ENCODE measurements at places on chromosomes 3 and 15. TPM values are rescaled to one million over a fixed set of nuclear protein-coding genes. Genes with fewer than 3 reads are reported as not detected.

CACNA1D gene
- total RNA-seq = 0.78 TPM

CELF6 gene
- total RNA-seq = 1.0 TPM

GANC gene
- 61.4 TPM for total RNA-seq

CMTM7 gene
- 11.8 TPM for total RNA-seq

PP2D1 gene
- total RNA-seq = not detected

EPHA6 gene
- 1.8 TPM for total RNA-seq

IQCH gene
- 2.0 TPM for total RNA-seq

DNA sequence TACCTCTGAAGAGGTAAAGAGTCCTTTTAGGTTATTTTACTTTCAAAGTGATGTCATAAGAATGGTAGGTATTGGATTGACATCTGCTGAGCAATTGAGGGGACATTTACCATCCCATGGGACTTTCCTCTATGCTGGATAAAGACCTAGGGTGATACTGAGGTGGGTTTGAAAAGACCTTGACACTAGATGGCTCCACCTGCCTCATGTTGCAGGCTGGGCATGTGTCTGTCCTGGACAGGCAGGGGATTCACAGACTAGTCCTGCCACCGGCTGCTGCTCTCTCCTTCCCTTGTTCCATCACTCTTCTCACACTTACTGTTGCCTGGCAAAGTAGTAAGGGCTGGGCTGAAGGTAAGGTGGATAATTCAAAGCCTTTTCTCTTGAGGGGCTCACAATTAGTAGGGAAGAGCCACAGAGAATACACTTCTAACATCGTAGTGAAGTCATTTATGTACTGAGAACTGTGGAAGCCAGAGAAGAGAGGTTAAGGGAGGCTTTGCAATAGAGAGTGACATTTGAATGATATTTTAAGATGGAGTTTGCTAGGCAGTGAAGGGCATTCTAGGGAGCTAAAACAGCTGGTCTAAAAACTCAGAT, 27.7 kb downstream of the TRAK1 start:
- H3K27ac ChIP-seq = no peak overlapping the region
- H3K27me3 ChIP-seq = no peaks in the 10 kb centered on the region
- no peaks in the 10 kb centered on the region for H3K4me1 ChIP-seq

GRCh38 chr3:152253514-152253913, 15.2 kb upstream of the MBNL1 start:
- DNase-seq = no peak
- no peak overlapping the region for H3K27ac ChIP-seq
- no peaks in the 10 kb centered on the region for H3K27me3 ChIP-seq
- H3K4me3 ChIP-seq = no peak overlapping the region
- no peaks in the 10 kb centered on the region for H3K36me3 ChIP-seq
- no peaks in the 10 kb centered on the region for H3K4me1 ChIP-seq

- DNase-seq = no peak
- H3K27ac ChIP-seq = no peak overlapping the region
- peaks cover 5% of the 10 kb centered on the region for H3K4me1 ChIP-seq
- no peak overlapping the region for H3K4me3 ChIP-seq
These were observed 13.7 kb upstream of the DPH6 start for GRCh38 chr15:35559683-35560082.

All from aorta (tissue), 5 donors.